ENCODE measurements at places on chromosomes 5 and 9. TPM values are rescaled to one million over a fixed set of nuclear protein-coding genes. Genes with fewer than 3 reads are reported as not detected.

- H3K4me3 ChIP-seq, result no peak overlapping the region
- H3K27ac ChIP-seq, result no peak overlapping the region
- H3K27me3 ChIP-seq, result peaks cover 12% of the 10 kb centered on the region
Observed at GRCh38 chr9:99285965-99286364, 63.9 kb downstream of the SEC61B start.

- H3K4me3 ChIP-seq, result no peak overlapping the region
- H3K27me3 ChIP-seq, result no peaks in the 10 kb centered on the region
- no peaks in the 10 kb centered on the region for H3K4me1 ChIP-seq
Observed at GRCh38 chr5:168177831-168178450, 113.5 kb upstream of the WWC1 start.

DNA sequence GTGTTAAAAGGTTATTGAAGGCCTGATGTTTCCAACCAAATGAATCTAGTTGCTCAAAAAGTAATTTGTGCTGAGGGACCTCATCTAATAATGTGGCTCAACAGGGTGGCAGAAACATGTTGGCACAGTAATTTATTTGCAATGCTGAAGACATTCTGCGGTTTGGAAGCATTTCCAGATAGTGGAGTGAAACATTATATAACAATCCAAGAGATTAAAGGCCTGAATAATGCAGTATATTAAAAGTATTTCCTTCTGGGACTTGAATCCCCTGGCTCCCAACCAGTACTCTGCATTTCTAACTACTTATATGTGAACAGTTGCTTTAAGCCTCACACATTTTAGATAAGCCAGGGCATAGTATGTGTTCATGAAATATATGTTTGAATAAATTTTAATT lies 25.9 kb upstream of the ALDH1A1 start:
- H3K27me3 ChIP-seq, result peaks cover 9% of the 10 kb centered on the region
- no peaks in the 10 kb centered on the region for H3K4me1 ChIP-seq
- DNase-seq, result no peak
- no peak overlapping the region for H3K4me3 ChIP-seq
- no peaks in the 10 kb centered on the region for H3K36me3 ChIP-seq
- H3K27ac ChIP-seq, result no peak overlapping the region

DNA sequence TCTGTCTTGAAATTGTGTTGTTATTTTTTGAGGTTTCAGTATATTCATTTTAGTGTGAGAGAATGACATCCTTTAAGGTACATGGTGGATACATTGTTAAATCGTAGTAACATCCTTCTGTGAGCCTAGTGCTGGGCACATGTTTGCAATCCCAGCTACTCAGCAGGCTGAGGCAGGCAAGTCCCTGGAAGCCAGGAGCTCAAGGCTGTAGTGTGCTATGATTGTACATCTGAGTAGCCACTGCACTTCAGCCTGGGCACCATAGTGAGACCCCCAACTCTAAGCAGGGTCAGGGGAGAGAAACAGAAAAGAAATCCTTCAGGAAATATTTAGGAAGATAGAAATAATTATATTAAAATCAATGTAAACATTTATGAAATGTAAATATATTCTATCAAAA lies 62.3 kb downstream of the ZCCHC7 start:
- H3K4me3 ChIP-seq, result no peak overlapping the region
- H3K27me3 ChIP-seq, result no peaks in the 10 kb centered on the region
- DNase-seq, result no peak
- peaks cover 57% of the 10 kb centered on the region for H3K4me1 ChIP-seq

- H3K4me3 ChIP-seq, result peak overlapping the region; percentile 82
- no peaks in the 10 kb centered on the region for H3K36me3 ChIP-seq
- H3K27ac ChIP-seq, result peak overlapping the region; percentile 90
- no peaks in the 10 kb centered on the region for H3K27me3 ChIP-seq
- H3K4me1 ChIP-seq, result peaks cover 37% of the 10 kb centered on the region
Observed at GRCh38 chr5:56070851-56071465, 76.2 kb upstream of the IL6ST start.

DNA sequence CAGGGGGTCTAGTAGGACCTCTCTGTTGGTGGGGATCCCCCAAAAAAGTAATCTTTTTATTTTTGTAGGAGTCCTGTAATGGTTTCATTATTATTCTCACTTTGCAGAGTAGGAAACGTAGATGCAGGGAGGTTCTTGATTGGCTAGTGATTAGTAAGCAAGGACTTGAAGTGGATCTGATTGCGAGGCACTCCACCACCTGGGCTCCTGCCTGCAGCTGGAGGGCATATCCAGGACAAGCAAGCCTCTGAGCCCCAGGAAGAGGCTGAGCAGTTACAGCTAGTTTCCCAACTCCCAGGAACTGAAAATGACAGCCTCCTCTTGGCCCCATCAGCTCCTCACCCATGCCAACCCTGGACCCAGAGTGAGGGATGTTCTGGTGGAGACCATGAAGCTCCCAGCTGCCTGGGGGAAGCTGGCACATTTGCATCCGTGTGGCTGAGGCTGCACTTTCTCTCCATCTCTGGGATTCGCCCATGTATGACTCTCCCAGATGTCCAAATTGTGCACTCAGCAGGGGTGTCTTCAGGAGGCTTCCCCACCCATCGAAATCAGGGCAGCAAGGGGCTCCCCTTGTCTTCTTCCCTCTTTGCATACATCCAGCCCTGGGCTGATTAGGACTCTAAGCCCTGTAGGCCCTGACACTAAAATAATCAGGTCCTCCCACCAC lies 10.2 kb downstream of the KCNIP1 start:
- H3K36me3 ChIP-seq, result no peaks in the 10 kb centered on the region
- H3K27ac ChIP-seq, result no peak overlapping the region
- no peaks in the 10 kb centered on the region for H3K27me3 ChIP-seq
- DNase-seq, result no peak
- H3K4me3 ChIP-seq, result no peak overlapping the region

DNA sequence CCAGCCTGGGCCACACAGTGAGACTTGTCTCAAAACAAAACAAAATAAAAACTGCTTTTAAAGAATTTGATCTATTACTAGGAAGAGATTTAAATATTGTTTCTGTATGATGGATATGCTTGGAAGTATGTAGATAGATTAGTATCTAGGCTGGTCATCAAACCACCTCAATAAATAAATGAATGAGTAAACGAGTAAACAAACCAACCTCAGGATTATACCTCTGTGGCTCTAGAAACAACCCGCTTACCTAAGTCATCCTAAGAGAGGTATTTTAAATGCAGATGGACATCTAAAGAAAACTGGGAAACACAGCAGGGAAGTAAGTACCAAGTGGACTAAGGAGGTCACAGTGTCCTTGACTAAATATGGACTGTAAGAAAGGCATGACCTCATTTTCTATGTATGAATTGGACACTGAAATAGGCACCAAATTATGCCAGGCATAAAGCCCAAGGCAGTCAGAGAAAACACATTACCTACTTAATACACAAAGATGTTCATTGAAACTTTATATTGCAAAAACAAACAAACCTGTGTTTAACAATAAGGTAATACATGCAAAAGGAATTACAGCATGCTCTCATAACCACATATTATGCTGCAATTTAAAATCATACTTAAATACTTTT lies 7.3 kb downstream of the ANKH start:
- DNase-seq, result no peak
- H3K4me3 ChIP-seq, result no peak overlapping the region
- H3K27me3 ChIP-seq, result no peaks in the 10 kb centered on the region
- peaks cover 3% of the 10 kb centered on the region for H3K36me3 ChIP-seq

- peak overlapping the region; percentile 94 for H3K27ac ChIP-seq
- H3K4me3 ChIP-seq, result peak overlapping the region; percentile 96
Observed at GRCh38 chr5:95822043-95822541, 434 bp downstream of the GLRX start.

GRCh38 chr5:53326424-53327153 lies 153.8 kb upstream of the FST start:
- no peak for DNase-seq
- no peaks in the 10 kb centered on the region for H3K36me3 ChIP-seq
- no peaks in the 10 kb centered on the region for H3K27me3 ChIP-seq
- no peak overlapping the region for H3K27ac ChIP-seq
- H3K4me1 ChIP-seq, result no peaks in the 10 kb centered on the region

DNA sequence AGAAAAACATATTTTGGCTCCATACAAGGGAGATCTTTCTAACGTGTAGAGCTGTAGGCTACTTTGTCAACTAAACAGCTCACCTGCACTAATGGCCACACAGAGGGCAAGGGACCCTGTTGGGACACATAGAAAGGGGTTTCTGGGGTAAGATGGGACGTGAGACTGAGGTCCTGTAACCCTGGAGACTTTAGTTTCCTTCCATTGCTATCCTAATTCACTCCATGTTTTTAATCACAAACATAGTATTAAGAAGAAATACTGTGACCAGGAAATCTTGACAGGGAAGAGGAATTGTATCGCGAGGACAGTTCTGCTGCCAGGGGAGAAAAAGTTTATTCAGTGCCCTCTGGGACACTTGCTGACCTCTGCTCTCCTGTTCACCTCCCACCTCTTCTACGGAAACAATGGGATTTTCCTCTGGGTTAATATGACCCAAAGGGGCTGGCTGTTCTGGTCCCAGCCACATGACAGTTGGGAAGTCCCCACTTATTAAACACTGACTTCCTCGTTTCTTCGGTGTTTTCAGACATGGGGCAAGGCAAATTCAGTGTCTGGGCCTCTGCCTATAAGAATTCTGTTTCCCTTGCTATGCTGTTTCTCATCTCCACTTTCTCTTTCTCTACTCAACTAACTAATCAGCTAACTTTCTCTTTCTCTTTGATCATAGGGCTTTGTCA lies 106.9 kb upstream of the SEMA6A start:
- no peaks in the 10 kb centered on the region for H3K4me1 ChIP-seq
- no peaks in the 10 kb centered on the region for H3K36me3 ChIP-seq
- peaks cover 19% of the 10 kb centered on the region for H3K27me3 ChIP-seq

DNA sequence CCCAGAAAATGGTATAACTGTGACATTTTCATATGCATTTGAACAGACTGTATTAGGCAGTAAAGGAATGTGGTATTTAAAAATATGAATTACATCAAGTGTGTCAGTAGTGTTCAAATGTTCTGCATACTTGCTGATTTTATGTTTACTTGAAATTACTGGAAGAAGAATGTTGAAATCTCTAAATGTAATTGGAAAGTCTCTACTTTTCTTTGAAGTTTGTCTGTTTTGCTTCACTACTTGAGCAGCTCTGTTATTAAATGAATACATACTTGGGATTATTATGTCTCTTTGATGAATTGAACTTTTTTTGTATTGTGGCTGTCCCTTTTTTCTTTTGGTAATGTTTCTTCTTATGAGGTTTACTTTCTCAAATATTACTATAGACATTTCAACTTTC lies 205.6 kb downstream of the TAF11L14 start:
- H3K4me1 ChIP-seq, result no peaks in the 10 kb centered on the region
- no peaks in the 10 kb centered on the region for H3K36me3 ChIP-seq
- DNase-seq, result no peak
- H3K4me3 ChIP-seq, result no peak overlapping the region

DNA sequence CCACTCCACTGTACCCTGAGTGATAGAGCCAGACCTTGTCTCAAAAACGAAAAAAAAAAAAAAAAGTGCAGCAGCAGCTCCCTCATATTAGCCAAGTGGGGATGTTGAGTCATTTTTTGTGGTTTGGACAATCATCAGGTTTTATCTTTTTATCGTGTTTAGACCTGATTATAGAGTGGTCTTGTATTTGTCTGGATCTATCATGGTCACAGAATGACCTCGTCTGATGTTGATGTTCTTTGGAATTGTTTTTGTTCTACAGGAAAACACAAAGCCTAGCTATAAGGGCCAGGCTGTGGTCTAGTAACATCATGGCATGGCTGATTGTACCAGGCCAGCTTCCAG lies 1.6 kb upstream of the FBXW11 start:
- H3K36me3 ChIP-seq, result no peaks in the 10 kb centered on the region

- peaks cover 5% of the 10 kb centered on the region for H3K27me3 ChIP-seq
- no peak overlapping the region for H3K27ac ChIP-seq
- no peak overlapping the region for H3K4me3 ChIP-seq
- no peaks in the 10 kb centered on the region for H3K36me3 ChIP-seq
- no peaks in the 10 kb centered on the region for H3K4me1 ChIP-seq
Observed at GRCh38 chr5:143624465-143624864, 187.5 kb upstream of the HMHB1 start.

DNA sequence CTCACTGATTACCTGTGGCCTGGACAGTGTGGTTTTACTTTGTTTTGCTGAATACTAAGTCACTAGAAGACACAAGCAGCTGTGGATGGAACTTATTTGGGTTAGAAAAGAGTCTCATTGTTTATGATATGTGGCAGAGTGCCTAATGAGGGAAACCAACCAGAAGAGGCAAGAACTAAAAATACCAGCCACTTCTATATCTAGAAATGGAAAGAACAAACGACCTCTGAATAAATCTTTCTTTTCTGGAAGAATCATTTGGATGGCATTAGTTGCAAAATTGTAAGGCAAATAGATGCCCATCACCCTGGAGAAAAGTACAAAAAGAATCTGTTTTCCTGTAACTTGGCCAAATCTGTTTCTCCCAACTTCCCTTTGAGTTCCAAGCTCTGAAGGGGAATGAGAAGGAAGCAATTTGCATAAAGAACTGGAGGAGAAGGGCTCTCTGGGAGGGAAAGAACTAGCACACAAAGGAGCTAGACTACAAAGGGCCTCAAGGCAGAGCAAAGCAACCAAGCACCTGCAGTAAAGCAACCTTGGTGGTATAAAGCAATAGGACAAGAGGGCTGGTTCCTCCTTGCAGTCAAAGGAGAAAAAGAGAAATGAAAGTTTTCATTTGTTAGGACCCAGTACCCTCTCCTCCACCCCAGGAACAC lies 455.4 kb downstream of the CAAP1 start:
- H3K27me3 ChIP-seq, result no peaks in the 10 kb centered on the region
- H3K27ac ChIP-seq, result no peak overlapping the region
- no peaks in the 10 kb centered on the region for H3K4me1 ChIP-seq
- no peak overlapping the region for H3K4me3 ChIP-seq
- H3K36me3 ChIP-seq, result no peaks in the 10 kb centered on the region
- no peak for DNase-seq

DNA sequence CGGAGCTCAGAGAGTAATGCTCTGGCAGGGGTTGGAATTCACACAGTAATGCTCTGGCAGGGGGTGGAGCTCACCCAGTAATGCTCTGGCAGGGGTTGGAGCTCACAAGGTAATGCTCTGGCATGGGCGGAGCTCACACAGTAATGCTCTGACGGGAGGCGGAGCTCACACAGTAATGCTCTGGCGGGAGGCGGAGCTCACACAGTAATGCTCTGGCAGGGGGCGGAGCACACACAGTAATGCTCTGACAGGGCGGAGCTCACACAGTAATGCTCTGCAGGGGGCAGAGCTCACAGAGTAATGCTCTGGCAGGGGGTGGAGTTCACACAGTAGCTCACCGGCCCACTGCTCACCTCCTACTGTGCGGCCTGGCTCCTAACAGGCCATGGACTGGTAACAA lies 47.2 kb upstream of the LPCAT1 start:
- DNase-seq, result no peak
- H3K4me3 ChIP-seq, result no peak overlapping the region
- no peaks in the 10 kb centered on the region for H3K27me3 ChIP-seq
- no peak overlapping the region for H3K27ac ChIP-seq
- peaks cover 54% of the 10 kb centered on the region for H3K36me3 ChIP-seq
- no peaks in the 10 kb centered on the region for H3K4me1 ChIP-seq

Gene PHF24
- polyA plus RNA-seq, result not detected

Gene ENHO
- 0.21 TPM for polyA plus RNA-seq

Gene SPATA31D4
- polyA plus RNA-seq, result not detected

Gene MYORG
- polyA plus RNA-seq, result 0.39 TPM

Gene SLC6A3
- polyA plus RNA-seq, result not detected

Gene FAM200C
- polyA plus RNA-seq, result 0.47 TPM

Gene ADAMTS6
- polyA plus RNA-seq, result 0.51 TPM

Gene IL4
- not detected for polyA plus RNA-seq

Measured in naive thymus-derived CD8-positive, alpha-beta T cell (primary cell).